Neural crest cell (in vitro differentiated cells): ENCODE measurements at places on chromosomes 5 and 9. TPM values are rescaled to one million over a fixed set of nuclear protein-coding genes. Genes with fewer than 3 reads are reported as not detected.

- no peak for DNase-seq
These were observed 17.3 kb upstream of the FAM240B start for GRCh38 chr9:38737246-38737645.

WDR38 gene
- not detected in 2 replicates for total RNA-seq

DNA sequence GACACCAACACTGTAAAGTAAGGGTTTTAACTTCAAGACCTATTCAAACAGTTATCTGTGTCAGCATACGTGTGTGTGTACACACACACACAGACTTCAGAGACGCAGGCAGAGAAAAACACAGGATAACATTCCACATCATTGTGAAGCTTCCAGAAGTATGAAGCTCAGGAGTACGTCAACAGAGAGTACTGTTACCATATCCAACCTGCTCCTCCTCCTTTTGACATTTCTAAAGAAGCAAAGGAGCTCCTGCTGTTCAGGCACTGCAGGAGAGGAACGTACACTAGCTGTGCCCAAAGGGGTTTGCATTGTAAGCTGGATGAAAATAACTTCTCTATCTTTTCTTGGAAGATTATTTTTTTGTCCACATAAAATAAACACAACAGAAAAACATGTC, 180.7 kb downstream of the MEF2C start:
- no peak for DNase-seq

DNA sequence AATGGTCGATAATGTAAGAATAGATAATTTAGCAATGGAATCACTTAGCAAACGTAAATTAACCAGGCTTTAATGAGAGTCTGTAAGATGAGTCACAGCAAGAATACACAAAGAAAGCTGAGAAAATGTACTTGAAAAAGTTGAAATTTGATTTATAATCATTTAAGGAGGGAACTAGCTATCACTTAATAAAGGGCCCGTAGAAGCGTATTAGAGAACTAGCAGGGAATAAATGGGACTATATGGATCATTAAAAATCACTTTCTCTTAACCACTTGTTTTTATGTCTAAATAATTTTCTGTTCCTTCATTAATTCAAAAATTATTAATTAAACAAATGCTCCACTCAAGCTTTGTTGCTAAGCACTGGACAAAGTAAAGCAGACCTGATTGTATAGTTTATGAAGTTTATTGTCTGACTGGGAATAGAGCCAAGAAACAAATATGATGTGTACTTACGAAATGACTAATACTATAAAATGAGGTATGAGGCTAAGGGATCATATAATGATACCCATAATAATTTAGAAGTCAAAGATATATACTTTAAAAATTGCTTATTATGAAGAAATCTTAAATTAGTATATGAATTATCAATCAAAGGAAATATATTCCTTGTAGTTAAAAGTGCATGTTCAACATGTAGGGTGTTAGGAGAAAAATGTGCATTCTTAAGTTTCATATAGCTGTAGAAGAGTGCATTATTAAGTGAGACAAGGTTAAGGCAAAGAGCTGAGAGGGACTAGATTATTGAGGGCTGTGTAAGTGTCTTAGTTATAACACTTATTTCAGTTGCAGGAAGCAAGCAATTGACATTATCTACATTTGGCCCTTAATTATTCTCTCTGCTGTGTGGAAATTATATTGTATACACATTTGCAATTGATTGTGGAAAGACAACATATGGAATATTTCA, 196.8 kb downstream of the PRDM9 start:
- DNase-seq: no peak

IFNB1 gene
- not detected in 2 replicates for total RNA-seq

RETREG1 gene
- 4.6 and 6.2 TPM in 2 replicates for total RNA-seq

GRCh38 chr9:111900858-111901612, 4.4 kb downstream of the UGCG start:
- DNase-seq: no peak

DNA sequence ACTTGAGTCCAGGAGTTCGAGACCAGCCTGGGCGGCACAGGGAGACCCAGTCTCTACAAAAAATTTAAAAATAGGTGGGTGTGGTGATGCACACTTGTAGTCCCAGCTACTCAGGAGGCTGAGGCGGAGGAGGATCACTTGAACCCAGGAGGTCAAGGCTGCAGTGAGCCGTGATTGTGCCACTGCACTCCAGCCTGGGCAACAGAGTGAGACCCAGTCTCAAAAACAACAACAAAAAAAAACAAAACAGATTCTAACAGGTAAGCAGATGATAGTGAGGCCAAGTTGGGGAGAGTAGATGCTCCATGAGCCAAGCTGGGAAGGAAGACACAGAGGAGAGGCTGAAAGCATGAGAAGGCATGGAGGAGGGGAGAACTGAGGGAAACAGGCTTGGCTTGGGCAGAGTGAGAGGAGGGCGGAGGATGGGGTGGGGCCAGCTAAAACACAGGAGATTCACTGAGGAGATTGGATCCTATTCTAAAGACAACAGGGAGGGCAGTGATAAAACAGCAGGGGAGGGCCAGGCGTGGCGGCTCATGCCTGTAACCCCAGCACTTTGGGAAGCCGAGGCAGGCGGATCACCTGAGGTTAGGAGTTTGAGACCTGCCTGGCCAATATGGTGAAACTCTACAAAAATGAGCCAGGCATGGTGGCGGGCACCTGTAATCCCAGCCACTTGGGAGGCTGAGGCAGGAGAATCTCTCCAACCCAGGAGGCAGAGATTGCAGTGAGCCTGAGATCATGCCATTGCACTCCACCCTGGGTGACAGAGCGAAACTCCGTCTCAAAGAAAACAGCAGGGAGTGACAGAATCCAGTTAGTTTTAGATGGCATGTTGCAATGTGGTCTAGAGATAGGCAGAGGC, 8.4 kb downstream of the RPS14 start:
- no peak for DNase-seq
